ENCODE measurements at places on chromosomes 7 and 10.

GRCh38 chr10:23110722-23111516 is 15.5 kb downstream of the MSRB2 start:
- no peak for DNase-seq

DNA sequence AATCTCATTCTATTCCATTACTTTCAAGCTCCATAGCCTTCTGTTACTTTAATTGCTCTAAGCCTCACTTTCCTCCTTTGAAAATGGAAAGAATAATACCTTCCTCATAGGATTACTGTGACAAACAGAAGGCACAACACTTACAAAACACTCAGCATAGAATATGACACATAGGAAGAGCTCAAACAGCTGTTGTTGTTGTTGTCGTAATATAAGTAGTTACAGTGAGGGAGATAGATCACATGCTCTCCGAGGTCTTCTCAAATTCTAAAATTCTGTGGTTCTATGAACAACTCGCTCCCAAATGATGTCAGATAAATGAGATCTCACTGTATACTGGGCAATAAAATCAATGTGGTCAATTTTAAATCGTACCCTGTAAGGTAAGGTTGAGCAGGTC is 1049.3 kb upstream of the C7orf33 start:
- no peak for DNase-seq

GRCh38 chr10:130869179-130869841 is 442.2 kb downstream of the TCERG1L start:
- no peak for DNase-seq

DNA sequence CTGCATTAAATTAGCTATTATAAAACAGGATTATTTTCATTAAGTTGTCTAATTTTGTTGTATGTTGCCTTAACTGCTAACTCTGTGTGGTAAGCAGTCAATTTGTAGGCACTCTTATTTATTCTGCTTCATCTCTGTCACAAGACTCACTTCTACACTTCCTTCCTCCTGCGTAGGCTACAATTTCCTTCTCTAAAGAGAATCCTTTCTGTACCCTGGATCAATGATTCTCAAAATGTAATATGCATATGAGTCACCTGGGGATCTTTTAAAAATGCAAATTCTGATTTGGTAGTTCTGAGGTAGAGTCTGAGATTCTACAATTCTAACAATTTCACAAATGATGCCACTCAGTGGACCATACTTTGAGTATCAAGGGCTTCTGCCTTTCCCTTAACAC is 4.4 kb upstream of the UBE2D1 start:
- no peak for DNase-seq

DNA sequence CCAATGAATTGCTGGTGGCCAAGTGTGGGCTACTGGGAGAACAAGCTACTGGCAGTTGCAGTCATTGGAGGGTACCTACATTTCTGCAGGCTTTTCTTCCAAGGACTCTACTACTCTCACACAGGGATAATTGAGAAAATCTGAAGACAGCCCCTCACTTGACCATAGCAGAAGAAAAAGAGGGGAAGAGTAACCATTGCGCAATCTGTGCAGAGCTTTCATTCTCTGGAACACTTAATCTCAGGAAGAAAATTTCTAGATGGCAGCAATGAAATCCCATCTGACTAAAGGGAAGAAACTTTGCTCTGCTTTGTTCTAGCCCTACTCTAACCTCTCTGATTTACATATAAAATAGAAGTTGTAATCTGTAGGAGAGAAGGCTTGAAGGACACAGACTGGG is 1239.6 kb upstream of the SORCS1 start:
- DNase-seq, result no peak

DNA sequence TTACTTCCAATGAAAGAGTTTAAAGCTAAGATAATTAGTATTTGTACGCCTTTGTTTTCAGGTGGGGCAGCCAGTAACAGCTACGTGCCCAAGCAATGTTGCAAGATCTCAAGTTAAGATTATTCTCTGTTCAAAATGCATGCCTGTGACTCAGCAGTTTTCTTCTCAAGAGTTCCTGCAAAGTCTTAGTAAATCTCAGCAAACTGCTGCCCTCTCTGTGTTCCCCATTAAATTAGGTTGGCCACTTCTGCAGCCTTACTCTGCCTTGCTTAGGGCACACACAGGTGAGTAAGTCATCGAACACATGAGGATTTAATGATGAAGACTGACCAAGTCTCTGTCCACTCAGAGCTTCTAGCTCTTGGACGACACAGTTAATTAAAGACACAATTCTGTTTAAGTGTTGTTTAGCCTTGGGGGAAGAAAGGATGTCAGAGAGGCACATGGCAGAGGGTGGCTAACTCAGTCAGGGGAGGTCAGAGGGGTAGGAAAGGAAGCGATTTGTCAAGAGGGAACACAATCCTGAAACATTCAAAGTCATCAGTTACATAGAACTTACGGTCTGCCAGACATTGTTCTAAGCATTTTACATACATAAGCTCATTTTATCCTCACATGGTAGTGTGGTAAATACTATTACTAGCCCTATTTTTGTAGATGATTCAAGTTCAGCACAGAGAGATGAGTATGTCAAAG is 20.2 kb upstream of the SLC35G1 start:
- peak; percentile 72 for DNase-seq

DNA sequence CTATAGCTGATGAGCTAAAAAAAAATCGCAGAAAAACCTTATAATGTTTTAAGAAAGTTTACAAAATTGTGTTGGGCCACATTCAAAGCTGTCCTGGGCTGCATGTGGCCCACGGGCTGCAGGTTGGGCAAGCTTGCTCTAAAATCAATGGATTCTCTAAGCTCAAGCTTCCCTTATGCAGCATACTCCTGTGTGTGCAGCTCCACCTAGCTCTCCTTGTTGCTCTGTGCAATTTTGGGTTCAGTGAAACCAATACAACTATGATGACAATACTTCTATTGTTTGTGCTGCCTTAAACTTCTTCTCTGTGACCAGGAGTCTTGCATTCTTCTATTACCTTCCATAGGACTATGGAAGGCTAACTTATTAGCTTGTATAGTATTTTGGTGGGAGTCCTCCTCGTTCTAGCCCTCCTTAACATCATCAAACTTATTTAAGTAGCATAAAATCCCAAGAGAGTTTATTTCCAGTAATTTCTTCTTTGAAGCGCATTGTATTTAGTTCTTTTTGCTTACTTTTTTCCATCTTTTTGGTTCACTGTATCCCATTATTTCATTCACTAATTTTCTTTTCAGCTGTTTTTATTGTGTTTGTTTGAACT is 170.9 kb upstream of the SMIM30 start:
- peak; percentile 79 for DNase-seq

DNA sequence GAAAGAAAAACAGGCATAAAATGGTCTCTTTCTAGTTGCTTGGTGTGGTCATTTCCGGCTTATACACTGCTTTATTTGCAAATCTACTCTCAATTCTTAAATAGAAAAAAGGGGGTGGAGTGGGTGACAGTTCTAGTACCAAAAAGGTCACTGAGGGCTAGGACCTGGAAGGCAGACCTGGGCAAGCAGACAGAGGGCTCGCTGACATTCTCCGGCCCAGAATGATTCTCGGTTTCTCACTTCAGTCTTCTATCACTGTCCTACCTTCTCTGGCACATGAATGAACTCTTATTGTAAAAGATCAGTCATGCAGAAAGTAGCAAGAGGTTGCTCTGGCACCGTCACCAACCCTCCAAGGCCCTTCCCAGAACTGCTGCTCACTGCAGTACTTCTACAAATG is 54.0 kb downstream of the MALSU1 start:
- DNase-seq, result no peak

DNA sequence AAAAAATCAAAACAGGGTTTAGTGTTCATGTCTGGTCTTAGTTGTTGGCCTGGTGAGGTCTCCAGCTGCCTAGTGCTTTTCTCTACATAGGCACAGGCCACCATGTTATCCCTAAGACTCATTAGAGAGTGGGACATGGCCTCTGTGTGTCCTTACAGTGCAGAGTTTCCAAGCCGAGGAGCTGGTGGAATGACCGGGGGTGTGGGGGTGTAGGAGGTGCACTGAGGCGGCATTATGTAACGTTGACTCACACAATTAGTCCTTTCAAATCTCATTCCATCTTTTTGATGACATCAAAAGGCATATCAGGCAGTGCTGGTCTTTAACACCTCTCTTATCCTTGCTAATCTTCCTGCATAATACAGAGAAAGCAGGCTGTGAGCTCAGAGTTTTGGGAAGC is 71.3 kb downstream of the MTPN start:
- no peak for DNase-seq

GRCh38 chr7:50212666-50213621 is 91.6 kb upstream of the IKZF1 start:
- DNase-seq, result no peak

- no peak for DNase-seq
Observed at GRCh38 chr7:125675640-125676039, 746.0 kb upstream of the POT1 start.

DNA sequence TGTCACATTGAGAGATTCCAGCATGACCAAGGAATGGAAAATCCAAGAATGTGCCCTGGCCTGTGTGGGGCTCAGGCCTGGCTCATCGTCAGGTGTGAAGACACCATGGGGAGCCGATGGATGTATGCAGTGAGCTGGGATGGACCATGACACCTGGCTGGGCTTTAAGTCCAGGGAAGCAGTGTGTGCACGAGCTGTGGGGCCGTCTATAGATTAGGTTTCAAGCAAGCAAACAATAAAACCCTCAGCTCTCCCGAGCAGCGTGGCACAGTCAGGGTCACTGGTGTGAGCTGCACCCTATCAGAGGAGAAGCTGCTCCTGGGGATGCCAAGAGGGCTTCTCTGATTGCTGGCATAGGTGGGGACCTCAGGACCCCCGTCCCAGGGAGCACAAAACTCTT is 50.5 kb upstream of the DLG5 start:
- no peak for DNase-seq

GRCh38 chr10:84258034-84258695 is 13.3 kb downstream of the RGR start:
- DNase-seq, result no peak

GRCh38 chr7:155796381-155797261 is 15.6 kb downstream of the SHH start:
- DNase-seq, result peak; percentile 67

DNA sequence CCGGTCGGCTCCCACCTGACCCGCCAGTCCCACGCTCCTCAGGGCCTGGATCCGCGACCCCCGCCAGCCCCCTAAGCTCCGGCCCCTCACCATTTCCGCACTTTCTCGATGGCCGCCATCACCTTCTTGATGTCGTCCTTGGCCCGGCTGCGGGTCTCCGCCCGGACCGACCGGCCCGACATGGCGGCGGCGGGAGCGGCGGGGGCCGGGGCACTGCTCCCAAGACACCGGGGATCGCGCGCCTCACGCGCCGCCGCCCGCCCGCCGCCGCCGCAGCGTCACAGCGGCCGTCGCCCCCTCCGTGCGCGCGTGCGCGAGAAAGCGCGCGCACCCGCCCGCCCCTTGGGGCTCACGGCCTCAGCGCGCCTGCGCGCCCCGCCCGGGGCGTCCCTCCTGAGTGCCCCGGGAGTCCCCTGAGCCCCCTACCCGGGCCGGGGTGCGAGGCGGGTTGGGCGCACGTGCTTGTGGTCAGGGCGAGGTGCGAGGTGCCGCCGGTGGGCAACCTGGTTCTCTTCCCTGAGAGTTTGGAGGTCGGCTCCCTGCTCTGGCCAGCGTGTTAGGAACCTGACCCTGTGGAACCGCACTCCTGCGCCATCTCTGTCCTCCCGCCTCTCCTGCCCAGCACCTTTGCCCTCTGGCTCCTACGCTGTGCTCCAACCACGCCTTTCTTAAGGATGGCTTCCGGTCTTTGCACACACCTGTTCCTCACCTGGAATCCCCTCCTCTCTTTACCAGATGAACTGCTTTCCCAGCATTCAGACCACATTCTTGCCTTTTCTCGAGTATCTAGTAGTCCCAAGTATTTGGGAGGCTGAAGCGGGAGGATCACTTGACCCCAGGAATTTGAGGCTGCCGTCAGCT is at the start of gene BCL7B:
Gene BCL7B, minus strand, starts transcription at position 294 of the 861 bp plus-strand sequence. Its CDS starts 112 bp downstream, at position 182.
- peak; percentile 86 for DNase-seq

All from GM23248 (cell line).